ENCODE measurements at places on chromosomes 11 and 22.

- no peak for DNase-seq
Observed at GRCh38 chr22:34099278-34099677, 179.0 kb upstream of the LARGE1 start.

- DNase-seq: no peak
Observed at GRCh38 chr11:25453471-25453870, 878.5 kb upstream of the ANO3 start.

- DNase-seq: no peak
Observed at GRCh38 chr11:129584316-129584715, 208.7 kb downstream of the BARX2 start.

GRCh38 chr11:64710418-64711137 is 12.4 kb downstream of the NRXN2 start:
- no peak for DNase-seq

DNA sequence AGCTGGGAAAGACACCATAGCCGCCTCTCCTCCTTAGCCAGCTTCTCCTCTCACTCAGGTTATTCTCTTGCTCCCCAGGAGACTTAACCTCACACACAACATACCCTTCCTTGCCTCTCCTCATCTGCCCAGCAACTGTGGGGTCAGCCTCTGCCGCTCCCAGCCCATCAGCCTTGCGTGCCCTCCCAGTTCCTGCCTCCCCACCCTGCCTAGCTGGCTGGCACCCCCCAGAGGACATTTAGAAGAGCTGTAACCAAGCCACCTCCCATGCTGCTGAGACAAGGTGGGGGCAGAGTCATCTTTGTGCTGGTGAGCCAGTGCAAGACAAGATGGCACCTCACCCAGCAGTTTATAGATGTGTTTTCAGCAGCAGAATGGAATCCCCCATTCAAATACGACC is 38.2 kb downstream of the TOM1 start:
- DNase-seq: peak; percentile 41

DNA sequence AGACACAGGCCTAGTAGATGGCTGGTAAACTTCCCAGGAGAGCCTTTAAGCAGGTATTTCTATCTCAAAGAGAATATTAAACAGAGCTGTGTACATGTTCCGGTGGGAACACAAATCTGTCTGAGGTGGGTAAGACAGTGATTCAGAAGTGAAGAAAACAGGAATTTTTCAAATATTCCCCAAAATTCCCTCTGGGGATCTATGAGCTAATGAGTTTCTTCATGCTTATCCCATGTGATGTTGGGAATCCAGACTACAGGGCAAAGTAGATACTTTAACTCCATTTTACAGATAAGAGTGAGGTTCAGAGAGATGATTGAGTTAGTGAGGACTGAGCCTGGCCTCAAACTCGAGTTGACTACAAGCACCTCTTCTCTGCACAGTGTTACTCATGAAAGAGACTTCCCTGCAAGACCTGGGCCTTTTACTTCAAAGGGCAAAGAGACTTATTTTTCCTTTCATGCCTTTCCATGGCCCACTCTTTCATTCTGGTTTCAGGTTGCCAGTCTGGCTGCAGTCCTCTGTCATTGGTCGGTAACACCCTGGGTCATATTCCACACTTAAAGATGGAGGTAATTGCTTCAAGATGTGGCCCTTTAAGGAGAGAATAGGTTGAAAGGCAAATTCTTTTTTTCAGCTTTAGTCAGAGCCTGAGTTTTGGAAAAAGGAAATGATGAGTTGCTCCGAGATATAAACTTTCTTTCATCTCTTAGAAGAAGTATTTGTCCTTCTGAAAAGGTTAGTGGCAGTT is 70.1 kb downstream of the CYB5R2 start:
- no peak for DNase-seq

- DNase-seq: no peak
Observed at GRCh38 chr22:25483931-25484330, 80.5 kb upstream of the GRK3 start.

DNA sequence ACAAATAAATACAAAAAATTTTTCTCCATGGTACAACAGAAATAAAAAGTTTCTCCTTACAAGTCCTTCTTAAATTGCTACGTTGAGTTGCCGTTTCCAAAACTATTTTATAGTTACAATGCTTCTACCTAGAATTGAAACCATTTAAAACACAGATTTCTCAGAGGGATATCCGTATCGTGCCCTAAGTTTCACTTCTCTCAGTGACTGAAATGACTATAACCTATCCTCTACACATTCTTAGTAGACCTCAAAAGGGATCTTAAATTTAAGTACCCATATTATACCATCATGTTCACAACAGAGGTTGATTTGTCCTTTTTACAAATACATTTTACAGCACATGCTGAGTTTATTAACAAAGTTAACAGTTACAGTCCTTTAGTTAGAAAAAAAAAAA is 44.1 kb downstream of the USP28 start:
- DNase-seq: peak; percentile 30

GRCh38 chr22:26360169-26360885 is 68.7 kb upstream of the ASPHD2 start:
- peak; percentile 76 for DNase-seq

GRCh38 chr11:86644291-86644690 is 28.1 kb downstream of the ME3 start:
- DNase-seq: no peak

GRCh38 chr11:44361813-44362212 is 51.9 kb upstream of the ALX4 start:
- no peak for DNase-seq

GRCh38 chr11:71080239-71081097 is 171.9 kb downstream of the SHANK2 start:
- peak; percentile 79 for DNase-seq

DNA sequence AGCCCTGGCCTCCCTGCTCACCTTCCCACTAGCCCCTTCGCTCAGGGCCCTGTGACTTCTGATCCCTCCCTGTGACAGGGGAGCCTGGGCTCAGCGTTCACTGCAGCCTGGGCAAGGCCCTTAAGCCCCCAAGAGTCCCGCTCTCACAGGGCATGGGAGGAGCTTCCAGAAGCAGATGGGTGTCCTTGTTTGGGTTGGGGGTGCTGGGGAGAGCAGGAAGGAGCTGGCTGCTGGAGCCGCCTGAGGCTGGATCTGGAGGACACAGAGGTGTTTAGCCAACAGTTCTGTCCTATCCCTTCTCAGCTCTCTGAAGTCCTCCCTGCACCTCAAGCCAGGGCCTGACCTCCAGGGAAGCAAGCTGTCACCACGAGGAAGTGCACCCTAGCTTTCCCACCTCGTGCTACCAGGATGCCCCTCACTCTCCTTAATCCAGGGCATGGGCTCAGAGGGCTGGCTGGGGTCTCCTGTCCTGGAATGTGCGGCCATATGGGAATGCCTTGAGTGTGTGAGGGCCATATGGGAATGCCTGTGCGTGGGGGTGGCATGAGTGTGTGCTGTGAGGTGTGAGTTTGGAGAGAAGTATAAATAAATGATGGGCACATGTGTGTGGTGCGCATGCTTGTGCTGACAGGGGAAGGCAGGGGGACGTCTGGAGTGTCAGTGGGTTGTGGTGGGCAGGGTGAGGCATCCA is 25.0 kb upstream of the TUB start:
- DNase-seq: no peak

DNA sequence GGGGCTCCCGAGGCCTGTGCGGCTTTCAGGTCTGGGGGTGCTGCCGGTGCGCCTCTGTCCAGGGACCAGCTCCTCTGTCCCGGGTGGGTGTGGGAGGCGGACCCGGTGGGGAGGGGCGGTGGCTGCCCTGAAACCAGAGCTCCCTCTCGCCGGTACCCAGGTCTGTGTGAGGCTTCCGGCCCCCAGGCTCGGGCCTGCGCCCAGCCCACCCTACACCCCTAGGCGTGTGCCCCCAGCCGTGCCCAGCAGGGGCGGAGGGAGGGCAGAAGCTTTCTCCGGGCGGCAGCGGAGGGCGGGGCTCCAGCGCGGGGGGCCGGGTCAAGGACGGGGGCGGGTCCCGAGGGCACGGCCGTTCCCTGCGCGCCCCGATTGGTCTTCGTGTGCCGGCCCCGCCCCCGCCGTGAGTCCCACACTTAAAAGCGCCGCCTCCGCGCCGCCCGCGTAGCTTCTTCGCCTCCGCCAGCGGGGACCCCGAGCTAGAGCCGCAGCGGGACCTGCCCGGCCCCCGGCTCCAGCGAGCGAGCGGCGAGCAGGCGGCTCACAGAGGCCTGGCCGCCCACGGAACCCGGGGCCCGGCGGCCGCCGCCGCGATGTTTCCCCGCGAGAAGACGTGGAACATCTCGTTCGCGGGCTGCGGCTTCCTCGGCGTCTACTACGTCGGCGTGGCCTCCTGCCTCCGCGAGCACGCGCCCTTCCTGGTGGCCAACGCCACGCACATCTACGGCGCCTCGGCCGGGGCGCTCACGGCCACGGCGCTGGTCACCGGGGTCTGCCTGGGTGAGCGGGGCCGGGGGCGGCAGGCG is 616 bp downstream of the PNPLA2 start:
- peak; percentile 92 for DNase-seq

DNA sequence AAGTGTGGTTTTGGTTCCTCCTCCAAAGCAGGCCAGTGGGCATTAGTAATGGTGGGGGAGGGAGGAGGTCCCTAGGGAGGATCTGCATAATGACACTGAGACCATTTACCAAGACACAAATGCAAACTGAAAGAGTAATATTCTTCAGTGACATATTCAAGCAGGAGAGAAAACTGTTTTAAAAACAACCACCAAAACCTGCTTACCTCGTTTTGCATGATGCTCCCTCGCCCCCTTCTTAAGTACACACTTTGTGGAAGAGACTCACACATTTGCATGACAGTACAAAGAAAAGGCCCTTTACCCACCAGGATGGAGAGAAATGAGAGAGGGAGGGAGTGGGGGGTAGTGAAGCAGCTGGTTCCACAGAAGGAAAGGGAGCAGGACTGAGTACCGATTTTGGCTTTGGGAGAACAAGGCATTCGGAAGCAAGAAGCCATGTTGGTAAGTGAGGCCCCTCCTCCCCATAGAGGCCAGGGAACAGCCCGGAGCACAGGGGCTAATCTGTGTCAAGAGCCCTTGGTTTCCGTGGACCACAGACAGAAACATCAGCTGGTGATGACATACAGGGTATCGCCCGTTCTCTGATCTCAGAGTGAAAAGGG is 13.0 kb upstream of the OPCML start:
- DNase-seq: no peak

DNA sequence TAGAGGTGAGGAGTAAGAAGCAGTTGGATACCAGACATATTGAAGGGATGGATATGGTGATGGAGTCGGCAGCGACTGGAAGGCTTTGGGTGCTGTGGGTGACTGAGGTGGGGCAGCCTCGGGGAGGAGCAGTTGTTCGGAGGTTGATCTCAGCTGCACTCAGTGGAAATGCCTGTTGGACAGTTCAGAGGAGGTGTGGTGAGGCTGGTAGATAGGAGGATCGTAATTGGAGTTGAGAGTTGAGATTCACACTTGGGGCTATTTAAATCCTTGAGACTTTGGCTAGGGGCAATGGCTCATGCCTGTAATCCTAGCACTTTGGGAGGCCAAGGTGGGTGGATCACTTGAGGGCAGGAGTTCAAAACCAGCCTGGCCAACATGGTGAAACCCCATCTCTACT is 6.9 kb downstream of the OTUB1 start:
- no peak for DNase-seq

DNA sequence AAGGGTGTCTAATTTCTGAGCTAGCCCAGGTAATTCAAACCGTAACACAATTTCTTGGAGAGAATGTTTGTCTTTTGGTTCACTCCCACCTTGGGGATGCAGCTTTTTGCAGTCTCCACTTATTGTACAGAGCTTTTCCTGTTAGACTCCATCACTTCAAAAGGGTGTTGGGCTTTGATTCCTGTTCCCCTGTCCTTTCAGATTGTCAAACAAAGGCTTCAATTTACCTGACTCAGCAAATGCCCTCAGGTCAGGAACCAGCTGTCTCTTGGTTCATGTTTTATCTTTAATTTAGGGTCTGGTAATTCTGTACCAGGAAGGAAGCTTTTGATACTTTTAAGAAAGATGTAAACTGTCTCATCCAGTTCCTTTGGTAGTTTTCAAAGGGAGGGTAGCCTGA is 880.6 kb downstream of the NTM start:
- no peak for DNase-seq

GRCh38 chr11:12354750-12355545 is 22.4 kb upstream of the PARVA start:
- no peak for DNase-seq

- DNase-seq: no peak
Observed at GRCh38 chr22:45664136-45664646, 7.4 kb upstream of the ATXN10 start.

DNA sequence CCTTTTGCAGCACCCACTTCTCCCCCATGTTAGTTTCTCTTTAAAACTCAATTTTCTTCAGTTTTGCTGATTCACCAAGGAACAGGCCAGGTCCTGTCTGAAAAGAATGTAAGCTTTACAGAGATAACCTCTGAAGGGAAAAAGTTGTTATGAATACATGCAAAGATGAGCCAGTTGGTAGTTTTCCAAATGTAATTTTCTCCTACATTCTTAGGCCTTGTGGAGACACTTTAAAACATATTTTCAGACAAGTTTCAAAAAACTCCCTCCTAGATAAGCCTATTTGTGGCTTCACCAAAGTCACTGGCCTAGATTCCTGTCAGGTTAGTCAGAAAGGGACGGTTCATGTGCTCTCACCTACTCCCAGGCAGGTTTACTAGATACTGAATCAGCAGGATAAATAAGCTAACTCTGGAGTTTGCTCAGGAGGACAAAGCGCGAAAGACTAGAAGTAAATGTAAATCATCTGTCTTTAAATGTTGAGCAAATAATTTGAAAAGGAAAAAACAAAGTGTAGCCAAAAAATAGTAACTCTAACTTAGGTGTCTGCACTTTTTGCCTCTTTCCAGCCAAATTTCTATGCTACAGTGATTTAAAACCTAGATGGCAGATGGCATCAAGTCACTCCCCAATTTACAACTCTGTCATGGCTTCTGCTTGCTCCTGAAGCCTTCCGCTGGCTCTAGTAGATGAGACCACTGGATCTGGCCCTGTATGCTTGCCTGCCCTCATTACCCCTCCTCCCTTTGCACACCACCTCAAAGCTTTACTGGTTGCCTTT is 4.9 kb upstream of the ATP6V1E1 start:
- no peak for DNase-seq

DNA sequence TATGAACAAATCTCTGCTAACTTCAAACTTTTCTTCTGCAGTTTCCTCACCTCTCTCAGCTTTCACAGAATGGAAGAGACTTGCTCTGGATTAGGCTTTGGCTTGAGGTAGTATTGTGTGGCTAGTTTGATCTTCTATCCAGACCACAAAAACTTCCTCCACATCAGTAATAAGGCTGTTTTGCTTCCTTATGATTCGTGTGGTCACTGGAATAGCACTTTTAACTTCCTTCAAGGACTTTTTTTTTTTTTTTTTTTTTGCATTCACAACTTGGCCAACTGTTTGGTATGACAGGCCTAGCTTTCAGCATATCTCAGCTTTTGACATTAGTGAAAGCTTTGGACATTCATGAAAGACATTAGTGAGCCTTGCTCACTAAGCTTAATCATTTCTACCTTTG is 47.5 kb upstream of the LRRC55 start:
- no peak for DNase-seq

- DNase-seq: no peak
Observed at GRCh38 chr11:33772300-33772699, 2.0 kb downstream of the FBXO3 start.

GRCh38 chr22:50243685-50244419 is 971 bp downstream of the TUBGCP6 start:
- DNase-seq: no peak

GRCh38 chr11:118633979-118634378 is 26.6 kb downstream of the PHLDB1 start:
- DNase-seq: no peak

GRCh38 chr22:40040927-40041326 is 46.2 kb downstream of the FAM83F start:
- DNase-seq: no peak
